ENCODE measurements at places on chromosomes 16 and 17. TPM values are rescaled to one million over a fixed set of nuclear protein-coding genes. Genes with fewer than 3 reads are reported as not detected.

Gene GPATCH8
- polyA plus RNA-seq: 21.4 TPM

Gene TP53TG3F
- polyA plus RNA-seq: 1.7 TPM

Gene CSH1
- not detected for polyA plus RNA-seq

Gene SREBF1
- 39.4 TPM for polyA plus RNA-seq

Gene SLFN11
- 2.4 TPM for polyA plus RNA-seq

Gene UNC13D
- polyA plus RNA-seq: 1.8 TPM
